ENCODE measurements at places on chromosomes 16 and 17.

DNA sequence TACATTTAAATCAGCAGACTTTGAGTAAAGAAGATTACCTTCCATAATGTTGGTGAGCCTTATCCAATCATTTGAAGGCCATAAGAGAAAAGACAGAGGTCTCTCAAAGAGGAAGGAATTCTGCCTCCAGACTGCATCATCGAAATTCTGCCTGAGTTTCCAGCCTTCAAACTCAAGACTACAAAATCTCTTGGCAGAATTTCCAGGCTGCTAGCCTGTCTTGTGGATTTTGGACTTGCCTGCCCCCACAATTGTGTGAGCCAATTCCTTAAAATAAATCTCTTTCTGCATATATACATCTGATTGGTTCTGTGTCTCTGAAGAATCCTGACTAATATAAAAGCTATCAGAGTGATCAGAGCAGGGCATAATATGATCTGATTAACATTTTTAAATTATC, 216.6 kb upstream of the CPHXL start:
- DNase-seq = no peak

DNA sequence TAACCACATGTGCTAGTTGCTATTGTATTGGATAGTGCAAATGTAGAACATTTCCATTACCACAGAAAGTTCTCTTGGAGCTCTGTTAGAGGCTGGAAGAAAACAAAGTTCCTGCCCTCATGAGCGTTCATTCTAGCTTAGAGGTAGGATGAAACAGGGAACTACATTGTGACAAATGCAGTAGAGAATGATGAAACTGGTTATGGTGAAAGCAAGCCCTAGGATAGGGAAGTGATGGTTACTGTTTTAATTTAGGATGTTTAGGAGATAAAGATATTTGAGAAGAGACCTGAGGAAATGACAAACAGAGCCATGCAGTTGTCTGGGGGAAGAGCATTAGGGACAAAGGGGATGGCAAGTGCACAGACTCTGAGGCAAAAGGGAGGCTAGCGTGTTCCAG, 50.7 kb downstream of the AATF start:
- DNase-seq = no peak

GRCh38 chr16:57152096-57153093, 33.4 kb downstream of the PSME3IP1 start:
- DNase-seq = no peak

DNA sequence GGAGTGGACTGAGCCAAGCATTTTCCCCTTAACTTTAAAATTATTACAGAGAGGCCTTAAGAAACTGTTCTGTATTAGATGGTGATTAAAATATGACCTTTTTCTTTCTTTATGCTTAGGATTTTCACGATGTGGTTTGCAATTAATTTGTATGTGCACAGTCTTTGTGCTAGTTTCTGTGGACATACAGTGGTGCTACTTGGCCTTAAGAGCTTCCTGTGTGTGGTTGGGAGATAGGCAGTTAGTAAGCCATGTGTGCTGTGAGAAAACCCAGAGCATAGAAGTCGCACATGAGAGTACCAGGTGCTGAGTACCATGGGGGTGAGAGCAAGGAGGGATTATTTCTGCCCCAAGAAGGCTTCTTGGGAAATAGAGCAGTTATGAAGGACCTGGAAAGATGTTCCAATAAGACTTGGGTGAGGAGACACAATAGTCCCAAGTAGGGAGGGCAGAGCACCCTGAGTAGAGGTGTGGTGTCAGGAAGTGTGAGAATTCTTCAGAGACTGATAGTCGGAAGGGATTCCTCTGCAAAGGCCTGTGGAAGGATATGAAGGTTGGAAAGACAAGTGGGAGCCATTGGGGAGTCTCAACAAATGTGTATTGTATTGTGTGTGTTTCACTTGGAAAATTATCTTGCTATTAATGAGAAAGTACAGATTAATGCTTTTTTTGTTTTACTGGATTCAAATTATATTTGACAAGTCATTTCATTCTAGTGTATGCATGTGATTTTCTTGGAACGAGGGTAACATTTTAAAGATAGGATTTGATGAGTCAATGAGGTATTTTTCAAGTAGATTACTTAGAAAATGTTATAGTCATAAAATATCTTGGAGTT, 239.9 kb downstream of the PRKCA start:
- peak; percentile 39 for DNase-seq

GRCh38 chr17:2435862-2436261, 35.0 kb upstream of the MNT start:
- DNase-seq = no peak

GRCh38 chr17:78958641-78959127, 21.0 kb downstream of the LGALS3BP start:
- peak; percentile 59 for DNase-seq

DNA sequence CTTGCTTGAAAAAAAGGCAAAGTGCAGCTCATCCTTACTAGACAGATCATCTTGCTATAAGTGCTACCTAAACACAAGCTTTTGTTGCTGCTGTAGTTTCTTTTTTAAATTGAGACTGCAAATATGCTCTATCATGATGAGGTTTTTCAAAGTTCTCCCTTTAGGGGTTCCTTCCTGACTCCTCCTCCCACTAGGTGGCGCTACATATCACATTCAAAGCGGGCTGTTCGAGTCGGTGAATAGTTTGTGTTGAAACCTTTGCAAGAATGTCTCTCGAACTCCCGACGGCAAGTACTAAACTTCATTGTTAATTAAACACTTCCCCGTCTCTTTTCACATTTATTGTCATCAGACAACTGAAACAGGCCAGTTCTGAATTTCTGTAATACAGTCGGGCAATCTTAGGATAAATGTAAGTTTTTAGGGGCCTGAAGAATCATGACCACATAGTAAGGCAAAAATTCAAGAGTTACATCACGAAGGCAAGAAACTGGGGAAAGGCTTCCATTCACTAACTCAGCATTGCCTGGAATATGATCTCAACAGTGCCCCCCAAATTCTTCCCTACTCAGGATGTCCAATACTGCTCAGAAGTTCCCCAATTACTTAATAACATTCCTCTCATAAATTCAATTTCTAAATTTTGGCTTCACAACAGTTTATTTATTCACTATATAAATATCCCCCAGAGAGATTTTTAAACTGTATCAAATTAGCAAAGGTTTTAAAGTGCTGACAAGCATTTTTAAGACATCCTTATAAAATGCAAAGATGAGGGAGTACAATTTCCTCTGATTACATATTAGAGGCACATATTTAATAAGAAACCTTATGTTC, 6.7 kb downstream of the HS3ST3A1 start:
- DNase-seq = peak; percentile 94

DNA sequence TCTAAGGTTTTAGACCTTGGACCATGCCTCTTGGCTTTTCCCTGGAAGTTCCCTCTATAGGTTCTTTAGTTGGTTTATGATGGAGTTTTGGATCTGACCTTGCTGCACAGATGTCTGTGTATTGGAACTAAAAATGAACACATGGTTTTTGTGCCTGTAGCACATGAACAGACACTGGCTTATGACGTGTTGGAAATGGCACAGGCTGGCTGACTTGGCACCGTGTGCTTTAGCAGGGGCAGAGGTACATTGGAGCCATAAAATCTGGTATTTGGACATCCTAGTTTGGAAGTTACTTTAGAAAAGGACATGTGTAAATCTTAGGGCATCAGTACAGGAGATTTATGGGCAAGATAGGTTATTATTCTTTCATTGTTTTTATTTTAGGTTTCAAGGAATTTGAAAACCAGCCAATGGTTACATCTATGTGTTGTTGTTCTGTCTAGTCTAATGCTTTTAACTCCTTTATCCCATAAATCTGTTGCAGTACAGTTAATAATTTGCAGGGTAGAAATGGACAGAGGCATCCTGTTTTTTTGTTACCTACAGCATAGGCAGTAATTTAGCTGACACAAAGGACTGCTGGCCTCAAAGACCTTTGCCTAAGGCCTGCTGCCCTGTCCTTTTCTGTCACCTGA, 6.0 kb downstream of the SOCS7 start:
- DNase-seq = no peak

GRCh38 chr17:79871131-79871530, 31.9 kb upstream of the CBX4 start:
- DNase-seq = no peak

GRCh38 chr17:37742762-37743611, 1.9 kb downstream of the HNF1B start:
- DNase-seq = no peak

DNA sequence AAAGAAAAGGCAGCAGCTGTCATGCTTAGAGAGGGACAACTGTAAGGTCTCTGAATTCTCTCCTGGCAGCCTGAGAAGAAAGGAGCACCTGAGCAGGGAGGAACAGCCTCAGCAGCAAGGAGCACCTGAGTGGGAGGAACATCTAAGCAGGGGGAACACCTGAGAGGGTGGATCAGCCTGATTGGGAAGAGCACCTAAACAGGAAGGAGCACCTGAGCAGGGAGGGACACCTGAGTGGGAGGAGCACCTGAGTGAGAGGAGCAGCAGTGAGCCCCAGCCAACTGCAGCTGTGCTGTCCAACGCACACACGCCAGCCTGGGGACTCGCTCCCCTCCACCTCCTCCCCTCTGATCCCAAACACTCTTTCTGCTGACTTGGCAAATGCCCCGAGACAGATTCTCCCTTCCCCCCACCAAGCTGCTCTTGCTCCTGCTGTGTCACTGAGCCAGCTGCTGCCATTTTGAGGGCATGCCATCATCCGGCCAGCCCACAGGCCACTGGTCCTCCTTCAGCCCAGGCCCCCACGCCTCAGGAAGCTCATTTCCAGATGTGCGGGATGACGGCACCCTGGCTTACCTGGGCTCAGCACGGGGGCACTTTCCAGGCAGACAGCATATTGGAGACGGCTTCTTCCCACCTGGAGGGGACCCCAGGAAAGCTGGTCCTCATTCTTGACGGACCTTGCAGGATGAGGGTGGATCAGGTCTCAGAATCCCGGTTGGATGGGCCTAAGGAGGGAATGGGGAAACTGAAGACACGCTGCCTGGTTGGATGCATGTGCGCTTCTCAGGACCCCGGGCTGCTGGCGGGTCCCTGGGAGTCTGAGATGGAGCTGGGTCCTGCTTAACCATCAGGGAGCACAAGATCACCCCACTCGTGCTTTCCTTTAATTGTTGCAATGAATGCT, 57.7 kb upstream of the RBFOX3 start:
- no peak for DNase-seq

DNA sequence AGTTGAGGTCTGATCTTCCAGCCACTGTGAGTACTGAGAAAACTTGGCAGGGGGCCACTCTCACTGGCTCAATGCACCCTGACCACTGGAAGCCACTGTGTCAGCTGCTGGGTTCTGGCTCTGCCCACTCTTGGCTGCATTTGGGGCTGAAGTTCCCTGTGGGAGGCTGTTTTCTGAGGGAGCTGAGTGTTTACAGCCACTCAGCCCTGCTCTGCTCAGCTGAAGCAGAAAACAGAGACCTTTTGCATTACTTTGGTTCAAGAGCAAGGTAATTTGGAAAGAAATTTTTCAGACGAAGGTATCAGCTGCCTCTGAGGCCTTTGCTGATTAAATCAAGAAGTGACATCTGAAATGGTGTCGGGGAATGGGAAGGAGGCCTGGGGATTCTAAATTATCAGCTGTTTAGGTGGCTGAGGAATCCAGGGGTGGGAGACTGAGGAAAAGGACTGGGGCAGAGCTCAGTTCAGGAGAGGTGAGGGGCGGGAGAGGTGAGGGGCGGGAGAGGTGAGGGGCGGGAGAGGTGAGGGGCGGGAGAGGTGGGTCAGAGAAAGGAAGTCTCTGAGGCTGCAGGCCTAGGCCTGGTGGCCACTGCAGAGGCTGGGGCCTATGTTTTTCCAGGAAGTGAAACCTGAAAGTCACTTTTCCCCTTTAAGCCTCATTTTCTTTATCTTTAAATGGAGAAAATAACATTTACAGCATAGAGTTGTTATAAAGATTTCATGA, at the start of gene ACSM5:
ACSM5 (plus strand) TSS at position 137 of the 723 bp plus-strand sequence. CDS start 1,951 bp downstream, outside the sequence.
- DNase-seq = no peak

DNA sequence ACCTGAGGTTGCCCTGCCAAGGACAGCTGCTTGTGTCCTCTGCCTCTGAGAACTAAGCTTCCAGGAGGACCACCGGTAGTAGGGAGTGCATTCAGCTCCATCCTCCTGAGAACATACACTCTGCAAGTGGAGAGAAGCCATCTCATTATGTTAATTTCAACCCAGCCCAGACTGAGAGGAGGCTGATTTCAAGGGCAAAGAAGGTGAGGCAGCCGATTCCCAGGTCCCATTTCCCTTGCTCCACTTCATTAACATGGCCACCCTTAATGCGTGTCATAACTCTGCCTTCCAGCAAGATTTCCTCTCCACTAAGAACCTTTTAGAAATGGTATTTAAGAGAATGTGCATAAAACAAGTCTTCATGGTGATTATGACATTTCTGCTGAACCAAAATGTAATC, 72.5 kb downstream of the CDH13 start:
- DNase-seq = no peak

GRCh38 chr16:48408688-48409087, 23.5 kb upstream of the SIAH1 start:
- DNase-seq = peak; percentile 91

GRCh38 chr16:49472598-49472997, 99.0 kb downstream of the C16orf78 start:
- no peak for DNase-seq

GRCh38 chr17:42233156-42233555, 38.9 kb upstream of the GHDC start:
- peak; percentile 69 for DNase-seq

DNA sequence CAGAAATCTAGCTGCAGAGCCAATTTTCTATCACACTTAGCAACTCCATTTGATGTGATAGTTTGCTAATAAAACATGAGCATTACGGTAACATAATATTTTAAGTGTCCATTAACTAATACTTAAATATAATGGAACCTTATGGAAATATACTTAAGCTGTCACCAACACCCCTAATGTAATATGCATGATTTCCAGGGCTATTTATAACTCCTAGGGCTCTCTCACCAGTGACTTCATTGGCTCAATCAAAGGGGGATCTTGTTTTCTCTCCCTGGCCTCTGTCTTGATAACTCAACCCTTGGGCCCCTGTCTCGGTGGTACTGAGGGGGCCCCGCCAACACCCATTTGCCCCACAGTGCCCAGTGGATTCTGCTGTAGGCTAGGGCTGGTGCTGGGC, 170.4 kb downstream of the SALL1 start:
- DNase-seq = no peak

GRCh38 chr17:57186226-57187019, 69.9 kb upstream of the MSI2 start:
- no peak for DNase-seq

GRCh38 chr16:86088287-86088686, 189.3 kb downstream of the IRF8 start:
- DNase-seq = no peak

- DNase-seq = no peak
Measured at GRCh38 chr17:51657224-51657623, 396.9 kb downstream of the UTP18 start.

GRCh38 chr17:49575679-49576087, at the start of gene NXPH3:
Gene NXPH3, plus strand, starts transcription at chr17:49575871. Its CDS starts 349 bp downstream, at chr17:49576220.
- DNase-seq = peak; percentile 27

DNA sequence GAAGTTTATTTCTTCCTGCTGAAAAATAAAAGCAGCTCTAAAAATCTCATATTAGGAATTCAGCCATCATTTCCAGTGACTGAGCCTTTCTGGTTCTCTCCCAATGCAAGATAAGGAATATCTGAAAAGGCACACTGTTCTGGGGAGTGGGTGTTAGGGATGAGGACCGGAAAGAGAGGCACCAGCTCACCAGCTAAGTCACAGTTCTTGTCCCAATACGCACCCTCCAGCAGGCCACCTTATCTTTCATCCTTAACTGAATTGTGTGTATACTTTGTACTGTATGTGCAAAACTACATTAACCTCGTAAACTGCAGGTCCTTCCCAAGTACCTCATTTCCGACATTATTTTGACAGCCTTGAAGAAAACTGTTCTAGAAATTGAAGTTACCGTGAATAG, 11.0 kb downstream of the AMFR start:
- no peak for DNase-seq
